ENCODE measurements at places on chromosomes 2 and 18.

GRCh38 chr2:150690261-150690660 is 202.8 kb upstream of the RND3 start:
- no peak for DNase-seq

DNA sequence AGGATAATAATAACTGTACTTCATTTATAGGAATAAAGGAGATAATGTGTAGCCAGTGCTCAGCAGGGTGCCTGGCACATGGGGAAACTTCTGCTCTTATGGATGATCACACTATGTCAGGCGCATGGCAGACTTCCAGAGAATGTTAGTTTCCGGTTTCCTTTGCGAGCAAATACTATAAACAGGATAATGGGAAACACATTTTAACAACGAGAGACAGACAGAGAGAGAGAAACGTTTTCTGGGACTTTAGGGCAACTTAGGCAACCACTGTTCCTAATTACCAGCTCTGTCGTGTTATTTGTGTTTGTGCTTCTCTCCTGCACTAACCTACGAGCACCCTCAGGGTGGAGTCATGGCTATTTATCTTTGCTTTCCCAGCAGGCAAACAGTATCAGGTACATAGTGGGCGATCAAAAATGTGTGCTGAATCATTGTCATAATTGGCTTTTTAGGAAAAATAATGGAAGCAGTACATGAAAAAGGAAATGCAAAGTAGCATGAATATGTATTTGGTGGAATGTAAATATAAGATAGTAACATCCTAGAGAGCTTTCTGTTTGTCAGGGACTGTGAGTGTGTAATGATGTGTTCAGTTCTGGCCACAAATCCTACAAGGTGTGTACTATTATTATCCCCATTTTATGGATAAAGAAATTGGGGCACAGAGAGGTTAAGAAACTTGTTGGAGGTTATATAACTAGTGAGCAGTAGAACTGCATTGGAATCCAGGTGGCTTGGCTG is 36.8 kb upstream of the IGFBP2 start:
- no peak for DNase-seq

GRCh38 chr18:11981192-11981542 is at the start of gene IMPA2:
Gene IMPA2, plus strand, starts transcription at chr18:11981507. Its CDS starts 163 bp downstream, at chr18:11981670.
- DNase-seq: no peak

DNA sequence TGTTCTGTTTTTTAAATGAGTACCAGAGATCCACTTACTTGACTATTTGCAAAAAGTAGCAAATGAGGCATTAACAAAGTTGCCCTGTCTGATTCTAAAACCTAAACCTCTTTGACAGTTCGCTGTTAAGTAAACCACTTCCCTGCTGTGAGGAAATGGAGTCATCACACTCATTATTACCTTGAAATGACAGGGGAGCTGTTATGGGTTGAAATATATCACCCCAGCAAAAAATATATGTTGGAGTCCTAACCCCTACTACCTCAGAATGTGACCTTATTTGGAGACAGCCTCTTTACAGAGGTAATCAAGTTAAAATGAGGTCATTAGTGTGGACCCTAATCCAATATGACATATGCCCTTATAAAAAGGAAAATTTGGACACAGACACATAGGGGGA is 36.1 kb downstream of the DHRS9 start:
- no peak for DNase-seq

GRCh38 chr2:145638675-145639074 is 1118.8 kb upstream of the ZEB2 start:
- peak; percentile 3 for DNase-seq
